Endothelial cell of umbilical vein (primary cell): ENCODE measurements at places on chromosomes 13 and 19. TPM values are rescaled to one million over a fixed set of nuclear protein-coding genes. Genes with fewer than 3 reads are reported as not detected.

TSKS gene
- total RNA-seq: not detected in 2 replicates

ZNF66 gene
- total RNA-seq: 4.0 and 4.5 TPM in 2 replicates

ZNF229 gene
- total RNA-seq: 6.0 and 8.8 TPM in 2 replicates

ZNF283 gene
- 6.0 and 10.7 TPM in 2 replicates for total RNA-seq

CEACAM16 gene
- total RNA-seq: not detected in 2 replicates

NAPSA gene
- total RNA-seq: 0.48 TPM in 1 of 2 replicates, not detected in the other

GARIN5A gene
- 0.44 and 0.62 TPM in 2 replicates for total RNA-seq

ZNF534 gene
- not detected in 2 replicates for total RNA-seq

TPTE2 gene
- total RNA-seq: not detected in 2 replicates

TNNT1 gene
- 0.51 and 0.92 TPM in 2 replicates for total RNA-seq

HIF3A gene
- 8.1 and 8.5 TPM in 2 replicates for total RNA-seq

SHISA2 gene
- 2.5 and 4.7 TPM in 2 replicates for total RNA-seq

SLC25A41 gene
- total RNA-seq: 0.39 TPM in 1 of 2 replicates, not detected in the other

NCR1 gene
- total RNA-seq: 0.44 TPM in 1 of 2 replicates, not detected in the other

ANGPTL4 gene
- 3.9 and 4.6 TPM in 2 replicates for total RNA-seq

RFXAP gene
- total RNA-seq: 7.2 and 9.0 TPM in 2 replicates

DENND1C gene
- not detected in 2 replicates for total RNA-seq

ADGRE3 gene
- not detected in 2 replicates for total RNA-seq

ITGBL1 gene
- 8.8 and 9.9 TPM in 2 replicates for total RNA-seq

SMIM44 gene
- not detected in 2 replicates for total RNA-seq

LILRA1 gene
- not detected in 2 replicates for total RNA-seq

IZUMO1 gene
- 1.2 TPM in 2 replicates for total RNA-seq

MBD3L3 gene
- not detected in 2 replicates for total RNA-seq

SYDE1 gene
- 35.3 and 38.2 TPM in 2 replicates for total RNA-seq

PTGIR gene
- total RNA-seq: 0.55 and 1.1 TPM in 2 replicates

LENG9 gene
- total RNA-seq: 2.8 and 3.2 TPM in 2 replicates

DDA1 gene
- total RNA-seq: 64.7 and 81.1 TPM in 2 replicates

GRK1 gene
- not detected in 2 replicates for total RNA-seq

TNNI3 gene
- not detected in 2 replicates for total RNA-seq

PLIN5 gene
- total RNA-seq: 0.24 TPM in 1 of 2 replicates, not detected in the other
